ENCODE measurements at places on chromosomes 3 and 15.

- no peak for DNase-seq
These were observed 184.3 kb downstream of the P3H2 start for GRCh38 chr3:189936201-189936945.

DNA sequence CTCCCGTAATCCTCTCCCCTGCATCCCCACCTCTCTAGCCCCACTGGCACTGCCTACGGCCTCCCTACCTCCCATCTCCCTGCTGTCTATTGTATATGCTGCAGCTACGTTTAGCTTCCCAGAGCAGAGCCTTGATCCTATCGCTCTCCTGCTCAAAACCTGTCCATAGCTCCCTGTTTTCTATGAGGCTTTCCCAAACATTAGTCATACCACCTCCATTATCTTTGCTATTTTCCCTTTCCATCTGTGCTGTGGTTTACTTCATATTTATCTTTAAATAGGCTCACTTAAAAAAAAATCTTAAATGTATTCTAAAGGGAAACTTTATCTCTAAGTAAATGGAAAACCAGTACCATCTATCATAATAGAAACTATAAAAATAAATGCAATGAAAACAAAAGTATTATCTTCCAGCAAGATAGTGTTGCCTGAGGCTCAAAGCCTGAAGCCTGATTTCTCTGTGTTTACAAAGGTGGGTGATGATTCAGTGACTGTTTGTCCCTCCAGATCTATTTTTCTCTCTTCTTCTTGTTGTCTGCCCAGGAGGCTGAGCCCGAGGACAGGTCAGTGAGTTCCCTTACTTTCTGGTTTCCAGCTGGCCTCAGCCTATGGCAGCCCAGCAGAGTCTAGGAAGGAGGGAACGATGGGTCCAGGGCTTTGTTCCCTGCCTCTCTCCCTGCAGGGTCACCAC, 397.1 kb upstream of the CFAP20DC start:
- no peak for DNase-seq

DNA sequence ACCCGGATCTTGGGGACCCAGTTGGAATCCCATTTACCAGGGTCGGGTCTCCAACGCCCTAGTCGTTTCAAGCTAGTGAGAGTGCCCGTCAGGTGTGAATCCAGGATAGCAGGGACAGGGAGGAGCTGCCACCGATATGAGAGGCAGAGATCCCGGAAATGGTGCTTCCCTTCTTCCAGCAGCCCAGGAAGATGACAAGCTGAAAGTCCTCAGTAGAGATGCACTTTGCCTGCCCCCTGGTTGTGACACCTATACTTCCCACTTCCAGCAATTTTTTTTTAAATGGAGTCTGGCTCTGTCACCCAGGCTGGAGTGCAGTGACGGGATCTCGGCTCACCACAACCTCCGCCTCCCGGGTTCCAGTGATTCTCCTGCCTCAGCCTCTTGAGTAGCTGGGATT, 503.0 kb downstream of the NTRK3 start:
- DNase-seq: no peak

- peak; percentile 7 for DNase-seq
These were observed 374.2 kb downstream of the PLCL2 start for GRCh38 chr3:17258823-17259436.

- DNase-seq: no peak
These were observed 192.4 kb upstream of the DPH6 start for GRCh38 chr15:35738370-35738769.

DNA sequence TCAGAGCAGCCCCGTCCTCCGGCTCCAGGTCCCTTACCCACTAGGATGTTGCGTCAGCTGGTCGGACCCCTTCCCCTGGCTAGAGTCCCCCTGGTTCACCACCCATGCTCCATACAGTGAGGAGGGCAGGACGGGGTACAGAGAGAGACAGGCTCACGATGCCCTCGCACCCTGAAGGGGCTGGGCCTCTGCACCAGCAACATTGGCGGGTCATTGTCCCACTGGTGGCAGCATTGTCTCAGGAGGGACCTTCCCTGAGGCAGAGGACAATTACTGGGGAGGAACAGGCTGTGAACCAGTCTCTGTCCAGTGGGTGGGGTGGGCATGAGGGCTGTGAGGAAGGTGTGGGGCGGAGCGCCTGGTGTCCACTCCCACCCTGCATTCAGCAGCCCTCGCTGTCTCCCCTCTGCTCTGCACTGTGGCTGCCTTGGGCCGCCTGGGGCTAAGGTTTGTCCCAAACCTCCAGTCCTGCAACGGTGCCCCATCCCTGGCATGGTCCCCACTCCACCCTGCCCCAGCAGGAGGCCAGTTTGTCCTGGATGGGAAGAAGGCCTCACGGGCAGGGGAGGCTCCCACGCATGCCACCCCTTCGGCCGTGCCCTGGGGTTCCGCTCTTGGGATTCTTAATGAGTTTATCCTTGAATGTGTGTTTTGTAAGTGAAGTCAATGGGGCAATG, 48.0 kb upstream of the KLF13 start:
- no peak for DNase-seq

DNA sequence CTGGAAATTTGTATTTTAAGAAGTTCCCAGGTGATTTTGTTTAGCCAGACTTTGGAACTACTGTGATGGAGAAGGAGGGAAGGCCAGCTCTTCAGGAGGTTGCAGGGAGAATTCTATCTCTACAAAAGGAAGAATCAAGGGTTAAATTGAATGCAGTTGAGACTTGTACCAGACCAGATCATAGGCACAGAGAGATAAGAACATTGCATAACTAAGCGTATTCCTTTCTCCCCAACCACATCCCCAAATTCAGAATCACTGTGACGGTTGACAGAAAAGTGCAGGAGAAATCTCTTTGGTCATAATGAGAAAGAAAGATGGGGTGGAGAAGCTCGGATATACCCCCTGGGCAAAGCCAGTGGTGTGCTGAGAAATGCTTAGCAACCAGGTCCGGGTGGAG, 7.2 kb downstream of the PLD1 start:
- no peak for DNase-seq
